Stimulated activated CD4-positive, alpha-beta T cell treated with anti-CD3 and anti-CD28 coated beads, Interleukin-12 subunit alpha, Interleukin-12 subunit beta, amount 100 ng/mL, for 24 hours (primary cell): ENCODE measurements at places on chromosomes 16 and 17.

GRCh38 chr17:40034426-40035161, 19.4 kb downstream of the CSF3 start:
- no peak for DNase-seq

- no peak for DNase-seq
Observed at GRCh38 chr16:11215935-11216556, 40.0 kb downstream of the SOCS1 start.

- DNase-seq, result no peak
Observed at GRCh38 chr17:48575673-48576478, 2.3 kb downstream of the HOXB4 start.

DNA sequence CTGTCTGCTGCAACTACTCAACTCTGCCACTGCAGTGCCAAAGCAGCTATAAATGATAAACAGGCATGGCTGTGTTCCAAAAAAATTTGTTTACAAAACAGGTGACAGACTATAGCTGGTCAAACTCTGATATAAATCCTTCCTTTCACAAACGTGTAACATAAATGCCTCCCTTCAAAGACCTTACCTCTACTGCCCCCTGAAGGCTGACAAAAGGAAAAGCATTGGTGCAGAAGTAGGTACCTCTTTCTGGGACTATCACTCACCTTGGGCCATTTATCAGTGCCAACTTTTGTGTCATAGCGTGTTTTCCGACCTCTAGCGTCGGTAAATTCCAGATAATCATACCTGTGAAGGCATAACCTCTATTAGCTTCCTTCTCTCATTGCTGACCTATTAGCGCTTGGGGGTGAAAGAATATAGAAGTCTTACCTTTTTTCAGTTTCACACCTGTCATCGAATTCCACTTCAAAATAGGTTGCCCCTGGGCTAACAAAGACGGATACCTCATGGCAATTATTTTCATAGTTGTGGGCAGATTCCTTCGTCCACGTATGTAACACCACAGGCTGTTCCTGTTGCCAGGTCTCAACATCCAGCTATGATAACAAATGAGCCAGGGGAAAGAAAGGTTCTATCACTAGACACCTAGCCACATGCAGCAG, 67.9 kb downstream of the ZZEF1 start:
- no peak for DNase-seq

- DNase-seq, result no peak
Observed at GRCh38 chr17:43774304-43775250, 4.2 kb downstream of the DUSP3 start.

DNA sequence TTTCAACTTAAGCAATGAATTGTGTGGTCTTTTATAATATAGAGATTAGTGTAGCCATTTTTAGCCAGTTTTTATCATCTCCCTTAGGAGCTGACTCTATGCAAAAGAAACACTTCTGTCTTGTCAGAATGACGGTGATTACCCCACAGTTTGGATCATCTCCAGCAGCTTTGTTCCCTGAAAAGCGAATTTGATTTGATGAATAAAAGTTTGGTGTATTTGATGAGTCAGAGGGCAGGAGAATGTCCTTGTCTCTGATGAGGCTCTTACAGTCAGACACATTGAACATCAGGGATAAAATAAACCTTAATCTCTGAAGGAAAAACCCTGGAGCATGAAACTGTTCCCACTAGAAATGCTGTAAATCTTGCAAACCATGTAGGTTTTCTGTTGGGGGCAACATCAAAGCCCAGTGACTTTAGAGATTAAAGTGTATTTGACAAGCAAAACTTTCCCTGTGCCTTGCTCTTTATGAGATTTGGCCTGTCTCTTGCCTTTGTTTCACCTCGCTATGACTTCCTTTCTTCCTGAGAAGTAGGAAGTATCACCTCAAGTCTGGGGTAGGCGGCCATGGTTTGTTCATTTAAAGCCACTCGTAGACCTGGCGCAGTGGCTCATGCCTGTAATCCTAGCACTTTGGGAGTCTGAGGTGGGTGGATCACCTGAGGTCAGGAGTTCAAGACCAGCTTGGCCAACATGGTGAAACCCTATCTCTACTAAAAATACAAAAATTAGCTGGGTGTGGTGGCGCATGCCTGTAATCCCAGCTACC, 209.3 kb downstream of the FTO start:
- no peak for DNase-seq
